ENCODE measurements at places on chromosomes 16 and 17. TPM values are rescaled to one million over a fixed set of nuclear protein-coding genes. Genes with fewer than 3 reads are reported as not detected.

Gene ENPP7
- total RNA-seq, result not detected

Gene CSH1
- not detected for total RNA-seq

Gene GAST
- not detected for total RNA-seq

Gene SEC14L5
- not detected for total RNA-seq

Gene DCUN1D3
- total RNA-seq, result 7.5 TPM

Gene CCL7
- total RNA-seq, result 0.25 TPM

Gene SOX8
- total RNA-seq, result 2.1 TPM

Gene AMFR
- 67.4 TPM for total RNA-seq

Gene ZG16
- total RNA-seq, result not detected

Gene CCL13
- total RNA-seq, result not detected

Gene BICDL2
- not detected for total RNA-seq

Gene OR4D1
- not detected for total RNA-seq

Gene BCL6B
- total RNA-seq, result not detected

Gene CD300LG
- total RNA-seq, result not detected

Gene PERCC1
- not detected for total RNA-seq

Gene CES1
- total RNA-seq, result 31.7 TPM

Gene TBC1D3
- not detected for total RNA-seq

Gene CLDN7
- 1.9 TPM for total RNA-seq

Gene TTYH2
- 1.9 TPM for total RNA-seq

Gene CLEC10A
- total RNA-seq, result not detected

Gene CLTC
- total RNA-seq, result 192 TPM

Gene MIF4GD
- total RNA-seq, result 31.2 TPM

Gene NLGN2
- total RNA-seq, result 17.9 TPM

Gene KRTAP4-3
- not detected for total RNA-seq

Gene SRCIN1
- total RNA-seq, result 2.2 TPM

Gene EMP2
- 29.0 TPM for total RNA-seq

Gene ASGR1
- total RNA-seq, result 1.4 TPM

Gene GPR139
- not detected for total RNA-seq

Gene NPIPA5
- not detected for total RNA-seq

Gene CRYBA1
- total RNA-seq, result not detected
